ENCODE measurements at places on chromosomes 5 and 9.

- no peak for DNase-seq
These were observed at the start of gene GPR150 for GRCh38 chr5:95620030-95620869. Gene GPR150, plus strand, starts transcription at chr5:95620087. Its CDS starts 189 bp downstream, at chr5:95620276.

- DNase-seq, result no peak
These were observed 29.5 kb downstream of the HAVCR1 start for GRCh38 chr5:157029457-157029856.

DNA sequence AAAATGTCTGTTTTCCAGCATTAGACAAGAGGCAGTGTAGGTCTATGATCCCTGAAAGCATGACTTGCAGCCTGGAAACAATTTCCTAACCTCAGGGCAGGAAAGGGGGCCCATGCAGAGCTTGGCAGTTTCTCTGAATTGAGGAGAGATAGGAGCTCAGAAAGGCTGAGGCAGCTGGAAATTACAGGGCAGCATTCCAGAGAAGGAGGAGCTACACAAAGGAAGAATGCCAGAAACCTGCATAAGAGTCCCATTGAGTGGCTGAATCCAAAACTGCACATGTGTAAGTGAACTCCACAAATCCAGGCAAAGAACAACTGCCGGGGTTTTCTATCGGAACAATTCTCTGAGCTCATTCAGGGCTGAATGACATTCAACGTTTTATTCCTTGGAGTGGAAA is 346.8 kb downstream of the PIK3R1 start:
- no peak for DNase-seq

DNA sequence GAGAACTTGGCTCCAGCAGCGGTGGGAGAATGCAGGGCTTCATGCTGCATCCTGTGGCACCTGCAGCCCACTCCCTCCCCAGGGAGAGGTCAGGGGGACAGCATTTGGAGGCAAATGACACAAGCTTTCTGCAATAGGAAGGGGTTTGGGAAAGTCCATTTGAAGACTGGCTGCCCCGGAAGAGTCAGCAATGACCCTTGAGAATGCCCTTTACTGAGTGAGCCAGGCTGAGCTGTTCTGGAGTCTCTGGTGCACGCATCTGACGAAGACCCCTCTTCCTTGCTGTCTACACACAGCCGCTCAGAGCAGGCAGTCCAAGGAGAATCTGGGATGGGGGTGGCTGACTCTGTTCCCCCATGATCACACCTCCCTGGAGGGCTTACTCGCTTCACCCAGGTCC is 5.5 kb upstream of the NXNL2 start:
- DNase-seq, result no peak

DNA sequence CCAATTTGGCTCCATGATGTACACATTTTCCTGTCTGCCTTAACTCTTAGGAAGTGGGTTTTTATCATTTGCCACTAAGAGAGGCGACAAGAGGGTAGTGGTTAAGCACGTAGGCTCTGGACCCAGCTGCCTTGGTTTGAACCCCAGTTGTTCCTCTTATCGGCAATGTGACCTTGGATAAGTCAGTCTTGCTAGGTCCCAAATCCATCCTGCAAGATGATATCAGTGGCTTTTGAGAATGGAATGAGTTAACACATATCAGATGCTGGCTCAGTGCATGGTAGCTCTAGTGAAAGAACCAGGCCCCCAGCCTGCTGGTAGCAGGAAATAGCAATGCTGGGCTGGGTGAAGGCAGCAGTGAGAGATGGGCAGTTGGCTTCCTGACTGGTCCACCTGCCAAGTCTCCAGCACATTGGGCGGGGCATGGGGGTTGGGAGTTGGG is 72.5 kb downstream of the STK10 start:
- DNase-seq, result no peak
